SHP77 (cell line): ENCODE measurements at places on chromosomes 7 and 10.

- DNase-seq, result no peak
These were observed at the start of gene KCNMA1 for GRCh38 chr10:77637532-77638320. KCNMA1 (minus strand) TSS chr10:77637808.

GRCh38 chr10:101162677-101163076 is 31.6 kb downstream of the TLX1 start:
- no peak for DNase-seq

GRCh38 chr7:93920496-93921182 is 896 bp upstream of the GNG11 start:
- DNase-seq, result no peak

- no peak for DNase-seq
These were observed 166.1 kb downstream of the TPST1 start for GRCh38 chr7:66371096-66371824.

DNA sequence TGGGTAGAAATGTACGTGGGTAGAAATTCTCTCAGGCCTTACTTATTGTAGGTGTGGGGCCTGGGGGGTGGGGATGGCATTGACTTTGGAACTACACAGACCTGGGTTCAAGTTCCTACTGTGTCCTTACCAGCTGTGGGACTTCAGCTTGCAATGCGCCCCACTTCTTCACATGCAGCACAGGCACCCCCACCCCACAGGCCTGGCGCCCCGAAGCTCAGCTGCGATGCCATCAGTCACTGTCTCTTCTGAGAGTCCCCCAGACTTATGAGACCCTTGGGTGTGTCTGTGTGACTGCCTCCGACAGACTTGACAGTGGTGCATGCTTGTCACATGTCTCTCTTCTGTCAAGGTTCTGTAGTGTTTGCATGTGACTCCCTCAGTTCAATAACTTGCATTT is 3.1 kb upstream of the AP5Z1 start:
- no peak for DNase-seq

DNA sequence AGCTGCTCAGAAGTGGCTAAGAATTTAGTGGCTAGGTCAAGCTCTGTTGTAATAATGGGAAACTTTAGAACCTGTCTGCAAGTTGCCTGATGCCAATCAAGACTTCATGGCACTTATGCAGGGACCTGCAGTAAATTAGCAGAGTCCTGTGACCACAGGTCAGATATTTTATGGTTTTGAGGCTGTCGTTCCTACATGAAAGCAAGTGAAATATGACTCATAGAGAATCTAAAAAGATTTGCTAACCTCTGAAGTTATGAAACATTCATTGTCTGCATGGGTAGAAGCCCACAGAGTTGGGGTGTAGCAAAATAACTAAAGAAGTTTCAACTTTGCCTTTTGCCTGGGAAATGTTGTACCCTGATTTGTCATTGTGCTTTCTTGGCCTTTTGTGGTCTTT is 32.3 kb downstream of the SLC39A12 start:
- no peak for DNase-seq

DNA sequence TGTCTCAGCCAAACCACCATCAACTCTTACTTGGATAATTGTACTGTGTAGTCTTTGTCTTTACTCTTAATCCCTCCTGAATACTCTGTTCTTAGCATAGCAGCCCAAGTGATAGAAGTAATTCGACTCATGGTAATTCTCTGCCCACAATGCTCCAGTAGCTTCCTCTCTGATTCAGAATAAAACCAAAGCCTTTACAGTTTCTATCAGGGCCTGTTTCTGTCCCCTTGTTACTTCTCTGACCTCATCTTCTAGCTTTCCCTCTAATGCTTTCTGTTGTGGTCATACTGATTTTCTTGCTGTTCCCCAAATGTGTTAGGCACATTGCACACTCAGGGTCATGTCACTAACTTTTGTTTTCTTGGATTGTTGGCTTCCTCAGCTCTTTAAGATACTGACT is 8.0 kb downstream of the ZNF518A start:
- no peak for DNase-seq
